GM12878 (cell line): ENCODE measurements at places on chromosomes 5 and 9. TPM values are rescaled to one million over a fixed set of nuclear protein-coding genes. Genes with fewer than 3 reads are reported as not detected.

Gene CCL19
- not detected in 2 replicates for total RNA-seq

DNA sequence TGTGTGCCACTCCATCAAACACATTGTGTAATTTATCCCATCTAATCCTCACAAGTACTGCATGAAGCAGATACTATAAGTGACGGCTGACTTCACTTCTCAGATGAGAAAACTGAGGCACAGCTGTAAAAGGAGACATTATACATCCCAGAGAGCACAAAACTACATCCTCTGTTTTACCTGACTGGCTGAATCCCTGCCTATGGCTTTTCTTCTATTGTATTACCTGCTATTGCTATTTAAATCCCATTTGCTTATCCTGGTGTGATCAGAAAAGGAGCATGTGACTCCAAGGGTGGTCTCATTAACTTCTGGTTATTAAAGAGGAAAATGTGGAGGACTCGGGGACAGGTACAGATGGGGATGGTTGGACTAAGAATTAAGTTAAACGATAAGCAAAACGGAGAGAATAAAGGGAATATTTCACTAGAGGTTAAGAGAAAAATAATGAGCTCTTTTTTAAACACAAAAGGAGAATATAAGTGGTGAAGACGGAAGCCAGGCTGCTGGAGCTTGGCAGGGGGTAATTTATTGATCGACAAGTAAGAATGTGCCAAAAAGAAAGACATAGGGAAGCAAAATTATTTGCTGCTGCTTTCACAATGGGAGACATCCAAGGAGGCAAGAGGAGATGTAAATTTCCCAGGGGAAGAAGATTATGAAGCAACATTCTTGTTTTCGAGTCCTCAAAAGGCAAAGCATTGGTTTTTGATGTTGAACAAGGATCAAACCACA lies 155.7 kb upstream of the GPR151 start:
- DNase-seq, result no peak

- no peak for DNase-seq
Observed at GRCh38 chr9:136239135-136239982, 6.3 kb downstream of the QSOX2 start.

DNA sequence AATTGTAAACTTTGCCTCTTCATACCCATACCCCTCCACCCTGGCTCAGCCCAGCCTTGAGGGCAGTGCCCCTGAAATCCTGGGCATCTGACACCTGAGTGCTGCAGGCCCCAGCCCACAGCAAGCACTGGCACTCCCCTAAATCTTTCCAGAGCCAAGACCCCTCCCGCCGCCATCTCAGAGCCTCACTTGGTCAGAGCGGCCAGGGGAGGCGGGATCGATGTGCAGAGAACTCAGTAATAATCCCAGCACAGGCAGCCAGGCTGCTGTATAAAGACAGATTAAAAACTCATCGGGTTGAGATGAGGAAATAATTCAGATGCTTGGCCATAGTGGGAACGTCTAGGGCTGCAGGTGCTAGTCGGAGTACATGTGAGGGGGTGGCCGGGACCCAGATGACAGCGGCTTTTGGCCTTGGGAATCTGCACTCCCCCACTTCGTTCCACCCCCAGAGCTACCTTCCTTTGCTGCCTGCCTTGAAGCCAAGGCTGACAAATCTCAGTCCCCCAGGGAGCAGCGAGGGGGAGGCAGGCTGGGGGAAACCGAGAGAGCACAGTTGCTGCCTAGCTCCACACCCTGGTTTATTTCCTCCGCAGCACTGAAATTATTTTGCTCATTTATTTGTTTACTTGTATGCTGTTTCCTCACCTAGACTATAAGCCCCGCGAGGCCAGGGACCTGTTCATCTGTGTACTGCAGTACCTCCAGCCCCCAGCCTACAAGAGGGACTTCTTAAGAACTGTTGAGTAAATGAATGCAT lies 19.5 kb upstream of the ARAP3 start:
- peak; percentile 17 for DNase-seq
